NCI-H1048 (cell line): ENCODE measurements at places on chromosomes 7 and 10.

DNA sequence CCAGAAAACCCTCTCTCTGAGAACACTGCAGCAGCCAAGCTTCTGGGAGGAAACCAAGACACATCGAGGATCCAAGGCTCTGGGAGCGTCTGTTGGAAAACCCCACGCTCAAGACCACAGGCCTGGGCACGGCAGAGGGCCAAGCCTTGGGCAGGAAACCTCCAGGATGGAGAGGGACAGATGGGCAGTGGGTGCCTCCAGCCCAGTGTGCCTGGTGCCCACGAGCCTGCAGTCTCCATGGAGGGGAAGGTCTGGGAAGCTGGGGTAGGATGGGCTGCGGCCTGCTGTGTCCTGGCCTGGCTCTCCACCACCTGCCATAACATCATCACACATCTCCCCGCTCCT, 96.1 kb downstream of the FAM53B start:
- DNase-seq = no peak

GRCh38 chr10:78846760-78847159, 222.0 kb upstream of the ZMIZ1 start:
- DNase-seq = no peak

DNA sequence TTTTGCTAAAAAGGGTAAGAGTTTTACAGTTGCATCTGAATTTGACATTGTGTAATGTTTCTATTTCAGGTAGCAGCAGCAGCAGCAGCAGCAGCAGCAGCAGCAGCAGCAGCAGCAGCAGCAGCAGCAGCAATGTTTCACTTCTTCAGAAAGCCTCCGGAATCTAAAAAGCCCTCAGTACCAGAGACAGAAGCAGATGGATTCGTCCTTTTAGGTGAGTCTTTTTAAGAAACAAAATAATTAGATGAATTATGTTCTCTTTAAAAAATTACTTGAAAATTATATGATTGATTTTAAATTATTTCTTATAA, 32.6 kb downstream of the UMAD1 start:
- DNase-seq = no peak

- DNase-seq = no peak
Measured at GRCh38 chr10:93309062-93309461, 173.1 kb downstream of the MYOF start.

DNA sequence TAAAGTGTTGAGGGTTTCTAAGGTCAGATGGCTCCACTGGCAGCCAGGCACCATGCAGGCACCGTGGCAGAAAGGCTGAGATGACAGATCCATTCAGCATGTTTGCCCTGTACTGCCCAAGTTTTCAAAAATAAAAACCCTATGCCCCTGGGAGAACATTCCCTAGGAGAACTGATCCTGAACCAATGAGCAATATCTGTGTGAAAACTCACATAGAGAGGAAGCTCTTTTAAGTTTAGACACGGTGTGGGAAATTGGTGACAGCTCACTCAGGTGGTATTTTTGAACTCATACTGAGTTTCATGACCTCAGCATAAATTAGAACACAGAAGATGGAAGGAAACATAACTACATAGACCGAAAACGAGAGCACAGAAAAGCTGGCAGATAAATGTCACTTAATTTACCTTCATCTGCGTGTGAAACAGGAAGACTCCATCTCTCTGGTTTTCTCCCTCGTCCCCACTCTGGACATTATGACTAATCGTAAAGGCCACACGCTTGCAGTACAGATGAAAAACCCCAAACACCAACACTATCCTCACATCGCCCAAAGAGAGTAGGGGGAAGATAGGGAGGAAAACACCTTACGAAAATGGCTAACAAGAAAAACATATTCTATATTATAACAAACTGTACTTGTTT, 127.8 kb downstream of the ICA1 start:
- DNase-seq = no peak

- DNase-seq = no peak
Measured at GRCh38 chr10:48253970-48254657, 20.4 kb downstream of the FRMPD2 start.

DNA sequence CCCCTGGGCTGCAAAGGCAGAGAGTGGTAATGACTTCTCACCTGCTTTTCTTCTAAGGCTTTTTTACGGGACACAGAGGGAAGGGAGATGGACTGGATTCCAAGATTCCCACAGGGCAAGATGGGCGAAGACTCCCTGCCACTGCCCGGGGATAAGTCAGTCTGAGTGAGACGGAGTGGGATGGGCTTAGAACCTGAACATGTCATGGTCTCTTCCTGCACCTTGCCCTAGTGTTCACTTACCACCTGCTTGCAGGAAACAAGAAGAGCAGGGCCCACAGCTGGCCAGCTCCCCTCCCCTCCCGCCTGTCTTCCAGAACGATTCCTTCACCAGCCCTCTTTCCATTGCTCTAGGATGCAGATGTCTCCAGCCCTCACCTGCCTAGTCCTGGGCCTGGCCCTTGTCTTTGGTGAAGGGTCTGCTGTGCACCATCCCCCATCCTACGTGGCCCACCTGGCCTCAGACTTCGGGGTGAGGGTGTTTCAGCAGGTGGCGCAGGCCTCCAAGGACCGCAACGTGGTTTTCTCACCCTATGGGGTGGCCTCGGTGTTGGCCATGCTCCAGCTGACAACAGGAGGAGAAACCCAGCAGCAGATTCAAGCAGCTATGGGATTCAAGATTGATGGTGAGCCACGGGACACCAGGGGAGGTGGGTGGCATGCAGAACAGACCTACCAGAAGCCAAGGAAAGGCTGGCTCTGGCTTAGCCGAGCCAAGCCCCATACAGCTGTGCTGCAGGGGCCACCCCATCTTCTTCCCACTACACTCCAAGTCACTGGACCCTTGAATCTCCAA, 1.3 kb downstream of the SERPINE1 start:
- DNase-seq = no peak

GRCh38 chr7:92636018-92636560, 45.9 kb upstream of the FAM133B start:
- no peak for DNase-seq

DNA sequence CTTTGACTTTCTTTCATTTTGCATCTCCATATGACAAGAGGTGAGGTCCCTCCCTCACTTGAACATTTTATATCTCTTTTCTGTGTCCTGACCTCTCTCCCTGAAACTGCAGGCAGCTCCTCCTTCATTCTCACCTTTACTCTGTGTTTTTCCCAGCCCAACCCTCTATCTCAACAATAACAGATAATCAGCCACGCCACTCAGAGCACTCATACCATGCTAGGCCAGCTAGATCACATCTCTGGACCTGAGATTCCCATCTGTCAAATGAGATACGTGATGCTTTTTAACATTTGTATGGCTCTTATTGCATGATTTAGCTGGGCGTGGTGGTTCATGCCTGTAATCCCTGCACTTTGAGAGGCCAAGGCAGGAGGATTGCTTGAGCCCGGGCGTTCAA, 63.1 kb upstream of the PDCD4 start:
- DNase-seq = no peak

- DNase-seq = no peak
Measured at GRCh38 chr10:18204039-18204835, 64.0 kb downstream of the CACNB2 start.

- no peak for DNase-seq
Measured at GRCh38 chr7:75712517-75713361, 26.0 kb downstream of the HIP1 start.

- no peak for DNase-seq
Measured at GRCh38 chr10:78700413-78700812, 368.4 kb upstream of the ZMIZ1 start.

- DNase-seq = no peak
Measured at GRCh38 chr10:66844176-66844942, 81.5 kb upstream of the LRRTM3 start.

DNA sequence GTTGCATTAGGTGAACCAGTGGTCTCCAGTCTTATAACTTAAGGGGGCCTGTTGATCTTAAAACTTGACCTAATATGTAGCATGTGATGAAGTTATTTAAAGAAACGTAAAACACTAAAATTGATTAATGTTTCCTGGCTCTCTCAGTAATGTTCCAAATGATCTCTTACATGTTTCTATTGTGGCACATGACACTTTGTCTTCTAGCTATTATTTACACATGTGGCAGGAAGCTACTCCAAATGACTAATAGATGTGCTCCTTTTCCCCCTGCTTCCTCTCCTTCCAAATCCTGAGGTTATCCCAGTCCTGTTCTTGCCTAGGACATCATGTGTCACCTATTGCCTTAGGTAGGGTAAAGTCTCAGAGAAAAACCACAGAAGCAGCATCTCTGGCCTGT, 89.4 kb downstream of the FAS start:
- no peak for DNase-seq

- no peak for DNase-seq
Measured at GRCh38 chr10:101492205-101492604, 95.9 kb downstream of the POLL start.

GRCh38 chr10:115801992-115802391, 471.0 kb downstream of the GFRA1 start:
- DNase-seq = no peak

DNA sequence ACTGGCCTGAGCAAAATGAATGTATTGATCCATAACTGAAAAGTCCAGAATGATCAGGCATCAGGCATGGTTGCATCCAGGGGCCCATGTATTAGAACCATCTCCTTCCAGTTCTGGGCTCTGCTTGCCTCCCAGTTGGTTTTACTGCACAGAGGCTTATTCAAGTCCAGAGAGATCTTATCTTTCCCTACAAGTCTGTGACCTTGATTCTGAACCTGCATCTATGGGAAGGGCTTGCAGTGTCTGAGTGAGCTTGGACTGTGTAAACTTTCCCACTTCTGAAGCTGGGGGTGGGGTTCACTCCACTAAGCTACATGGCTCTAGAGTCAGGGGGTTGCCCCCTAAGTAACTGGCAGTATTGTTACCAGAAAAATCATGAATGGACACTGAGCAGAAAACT, 136.2 kb downstream of the TCF7L2 start:
- no peak for DNase-seq

DNA sequence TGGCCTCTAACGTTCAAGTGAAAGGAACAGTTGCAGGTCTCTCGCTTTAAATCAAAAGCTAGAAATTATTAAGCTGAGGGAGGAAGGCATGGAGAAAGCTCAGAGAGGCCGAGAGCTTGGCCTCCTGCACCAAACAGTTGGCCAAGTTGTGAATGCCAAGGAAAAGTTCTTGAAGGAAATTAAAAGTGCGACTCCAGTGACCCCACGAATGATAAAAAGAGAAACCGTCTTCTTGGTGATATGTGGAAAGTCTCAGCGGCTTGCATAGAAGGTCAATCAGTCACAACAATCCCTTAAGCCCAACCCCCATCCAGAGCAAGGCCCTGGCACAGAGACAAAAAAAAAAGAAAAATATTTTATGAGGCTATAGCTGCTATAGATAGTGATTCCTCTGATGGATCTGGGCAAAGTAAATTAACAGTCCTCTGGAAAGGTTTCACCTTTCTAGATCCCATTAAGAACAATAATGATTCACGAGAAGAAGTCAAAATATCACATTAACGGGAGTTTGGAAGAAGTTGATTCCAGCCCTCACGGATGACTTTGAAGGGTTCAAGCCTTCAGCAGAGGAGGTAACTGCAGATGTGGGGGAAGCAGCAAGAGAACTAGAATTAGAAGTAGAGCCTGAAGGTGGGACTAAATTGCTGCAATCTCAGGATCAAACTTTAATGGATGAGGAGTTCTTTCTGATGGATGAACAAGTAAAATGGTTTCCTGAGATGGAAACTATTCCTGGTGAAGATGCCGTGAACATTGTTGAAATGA, 42.5 kb upstream of the INPP5A start:
- DNase-seq = no peak

DNA sequence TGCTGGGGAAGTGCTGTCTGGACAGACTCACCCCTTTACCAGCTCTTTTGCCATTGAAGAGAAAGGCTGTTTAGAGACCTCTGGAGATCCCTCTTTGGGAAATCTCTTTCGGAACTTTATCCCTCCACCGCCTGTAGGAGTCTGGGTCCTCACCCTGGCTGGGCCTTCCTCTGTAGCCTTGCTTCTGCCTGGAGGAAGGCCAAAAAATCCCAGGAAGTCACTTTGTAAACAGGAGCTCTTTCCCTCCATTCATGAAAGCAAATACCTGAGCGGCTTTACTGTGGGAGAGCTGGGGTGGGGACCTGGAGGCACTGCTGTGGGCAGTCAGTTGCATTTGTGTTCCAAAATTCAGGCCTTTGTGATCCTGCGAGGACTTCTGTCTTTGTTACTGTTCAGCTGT, 126.2 kb downstream of the KLF6 start:
- no peak for DNase-seq
